ENCODE measurements at places on chromosomes 1 and 21. TPM values are rescaled to one million over a fixed set of nuclear protein-coding genes. Genes with fewer than 3 reads are reported as not detected.

DNA sequence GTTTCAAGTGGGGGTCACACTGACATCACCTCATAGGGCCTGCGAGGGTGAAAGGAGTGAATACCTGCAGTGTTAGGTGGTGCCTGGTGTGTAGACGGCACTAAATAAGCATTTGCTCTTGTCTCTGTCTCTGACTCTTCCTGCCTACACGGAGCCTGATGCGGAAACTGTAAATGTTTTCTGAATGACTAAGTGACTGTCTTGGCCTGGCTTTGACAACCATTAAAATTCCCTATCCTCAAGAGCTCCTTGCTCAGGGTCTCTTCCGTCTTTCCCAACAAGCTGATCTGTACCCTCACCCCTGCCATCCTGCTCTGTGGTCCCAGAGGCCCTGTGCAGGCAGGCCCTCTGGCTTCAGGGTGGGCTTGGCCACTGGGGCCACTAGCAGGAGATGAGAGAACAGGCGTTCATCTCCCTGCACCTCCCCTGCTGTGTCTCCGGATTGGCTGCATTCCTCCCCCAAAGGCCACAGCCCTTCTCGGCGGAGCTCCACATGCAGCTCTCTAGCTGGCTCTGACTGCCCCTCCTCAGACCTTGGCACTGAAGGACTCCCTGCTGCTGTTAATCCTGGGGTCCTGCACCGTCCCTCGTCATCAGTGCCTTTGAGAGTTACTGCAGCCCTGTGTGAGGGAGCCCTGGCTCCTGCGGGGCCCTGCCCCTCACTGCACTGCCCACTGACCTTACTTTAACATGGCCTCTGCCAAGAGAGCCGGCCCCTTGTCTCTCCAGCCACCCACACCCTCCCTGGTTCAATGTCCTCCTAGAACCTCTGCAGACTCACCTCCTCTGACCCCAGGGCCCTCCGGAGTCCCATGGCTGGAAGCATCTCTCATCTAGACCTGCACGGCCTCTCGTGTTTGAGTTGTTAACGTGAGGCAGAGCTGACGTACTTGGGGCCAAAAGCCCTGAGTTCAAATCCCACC is 211.1 kb downstream of the MATN1 start:
- DNase-seq, result peak; percentile 84

Gene C1orf53
- 1.7 TPM for total RNA-seq

Gene ITLN2
- total RNA-seq, result 17.5 TPM

GRCh38 chr21:39855595-39855994 is 11.6 kb upstream of the PCP4 start:
- DNase-seq, result no peak

Gene CMPK1
- 39.7 TPM for total RNA-seq

Gene MTARC1
- 75.4 TPM for total RNA-seq

Gene EXTL1
- total RNA-seq, result 3.3 TPM

Gene BEND5
- 5.3 TPM for total RNA-seq

All from endodermal cell (in vitro differentiated cells).